ENCODE measurements at places on chromosomes 13 and 19. TPM values are rescaled to one million over a fixed set of nuclear protein-coding genes. Genes with fewer than 3 reads are reported as not detected.

The MEIOSIN gene
- total RNA-seq, result not detected

The FFAR2 gene
- total RNA-seq, result 16.5 TPM

The CASP14 gene
- not detected for total RNA-seq

The LILRB1 gene
- total RNA-seq, result 13.6 TPM

The LAIR1 gene
- total RNA-seq, result 40.7 TPM

The APLP1 gene
- not detected for total RNA-seq

The KLK8 gene
- not detected for total RNA-seq

The ZNF549 gene
- 8.1 TPM for total RNA-seq

The TRPM4 gene
- 1.5 TPM for total RNA-seq

The VSTM2B gene
- total RNA-seq, result not detected

The ADAMTSL5 gene
- total RNA-seq, result 0.84 TPM

The FUT3 gene
- 0.21 TPM for total RNA-seq

The F10 gene
- not detected for total RNA-seq

The AP2S1 gene
- total RNA-seq, result 53.1 TPM

The C19orf33 gene
- total RNA-seq, result 3.1 TPM
